ENCODE measurements at places on chromosomes 4 and X.

- peak; percentile 43 for DNase-seq
These were observed 1.8 kb upstream of the GABRQ start for GRCh38 chrX:152635941-152636340.

- no peak for DNase-seq
These were observed 499.6 kb downstream of the ACTRT1 start for GRCh38 chrX:127552571-127552970.

GRCh38 chr4:85408301-85408700 is 66.6 kb upstream of the ARHGAP24 start:
- no peak for DNase-seq

DNA sequence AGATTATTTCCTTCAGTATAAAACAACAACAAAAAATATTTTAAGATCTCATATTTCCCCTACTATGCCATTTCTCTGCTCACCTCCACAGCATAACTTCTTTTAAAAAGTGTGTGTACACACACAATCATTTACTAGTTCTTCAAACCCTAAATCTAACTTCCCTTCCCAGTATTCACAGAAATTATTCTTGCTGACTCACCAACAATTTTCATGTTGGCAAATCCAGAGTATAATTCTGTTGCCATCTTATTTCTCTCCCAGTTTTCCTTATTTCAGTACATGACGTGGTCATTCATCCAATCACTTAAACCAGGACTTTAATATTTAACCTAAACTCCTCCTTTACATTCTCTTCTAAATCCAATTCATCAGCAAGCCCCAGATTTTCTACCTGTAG is 11.4 kb upstream of the RAP1GDS1 start:
- no peak for DNase-seq

All from hematopoietic multipotent progenitor cell treated with erythropoietin and hydrocortisone succinate and interleukin-3 and kit ligand, for 4 days (in vitro differentiated cells).